ENCODE measurements at places on chromosomes 5 and 9.
A peak's percentile ranks its signal among the peaks of the same experiment; 100 is the strongest.

DNA sequence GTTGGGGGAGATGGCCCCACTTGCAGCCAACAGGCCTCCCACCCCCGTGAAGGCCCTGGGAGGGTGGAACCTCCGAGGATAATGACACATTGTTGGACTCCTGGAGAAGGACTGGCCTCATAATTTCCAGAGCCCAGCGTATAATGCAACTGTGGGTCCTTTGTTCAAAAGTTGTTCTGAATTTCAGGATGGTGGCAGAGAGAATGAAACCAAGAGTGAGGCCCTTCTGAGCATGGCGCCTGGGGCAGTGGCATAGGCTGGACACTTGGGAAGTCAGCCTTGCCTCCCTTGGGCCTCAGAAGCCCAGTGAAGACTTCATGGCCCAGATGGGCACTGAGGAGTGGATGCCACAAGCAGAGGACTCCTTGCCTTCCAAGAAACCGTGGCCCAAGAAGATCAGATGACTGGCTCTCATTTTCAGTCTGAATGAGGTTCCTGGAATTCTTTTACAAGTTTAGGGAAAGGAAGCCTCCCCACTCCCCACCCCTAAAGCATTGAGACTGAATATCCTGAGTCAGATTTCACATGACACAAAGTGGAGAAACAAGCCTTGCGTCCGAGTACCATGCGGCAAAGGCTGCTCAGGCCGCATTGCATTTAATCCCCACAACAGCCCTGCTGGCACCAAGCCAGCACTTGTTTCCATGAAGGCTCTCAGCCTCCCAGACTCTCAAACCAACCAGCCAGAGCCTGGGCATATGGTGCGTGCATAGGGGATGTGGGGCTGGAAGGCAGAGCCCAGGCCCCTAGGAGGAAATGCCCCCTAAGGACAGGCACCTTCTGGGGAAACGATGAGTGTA, 96.7 kb upstream of the SMIM23 start:
- DNase-seq: no peak

DNA sequence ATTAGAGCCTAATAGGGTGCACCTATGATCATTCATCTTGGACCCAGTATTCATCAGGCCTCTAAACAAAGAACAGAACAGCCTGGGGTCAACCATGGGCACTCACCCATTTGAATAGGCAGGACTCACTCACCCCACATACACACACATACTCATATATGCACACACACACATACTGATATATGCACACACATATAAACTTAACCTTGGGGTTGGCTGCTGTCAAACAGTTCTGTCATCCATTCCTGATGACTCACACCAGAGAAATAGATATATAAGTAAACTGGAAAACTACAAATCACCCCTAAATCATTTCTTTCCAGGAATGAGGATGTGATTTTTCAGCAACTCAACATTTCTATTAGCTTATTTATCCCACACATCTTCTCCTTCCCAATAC, 51.3 kb downstream of the ARL15 start:
- DNase-seq: no peak

DNA sequence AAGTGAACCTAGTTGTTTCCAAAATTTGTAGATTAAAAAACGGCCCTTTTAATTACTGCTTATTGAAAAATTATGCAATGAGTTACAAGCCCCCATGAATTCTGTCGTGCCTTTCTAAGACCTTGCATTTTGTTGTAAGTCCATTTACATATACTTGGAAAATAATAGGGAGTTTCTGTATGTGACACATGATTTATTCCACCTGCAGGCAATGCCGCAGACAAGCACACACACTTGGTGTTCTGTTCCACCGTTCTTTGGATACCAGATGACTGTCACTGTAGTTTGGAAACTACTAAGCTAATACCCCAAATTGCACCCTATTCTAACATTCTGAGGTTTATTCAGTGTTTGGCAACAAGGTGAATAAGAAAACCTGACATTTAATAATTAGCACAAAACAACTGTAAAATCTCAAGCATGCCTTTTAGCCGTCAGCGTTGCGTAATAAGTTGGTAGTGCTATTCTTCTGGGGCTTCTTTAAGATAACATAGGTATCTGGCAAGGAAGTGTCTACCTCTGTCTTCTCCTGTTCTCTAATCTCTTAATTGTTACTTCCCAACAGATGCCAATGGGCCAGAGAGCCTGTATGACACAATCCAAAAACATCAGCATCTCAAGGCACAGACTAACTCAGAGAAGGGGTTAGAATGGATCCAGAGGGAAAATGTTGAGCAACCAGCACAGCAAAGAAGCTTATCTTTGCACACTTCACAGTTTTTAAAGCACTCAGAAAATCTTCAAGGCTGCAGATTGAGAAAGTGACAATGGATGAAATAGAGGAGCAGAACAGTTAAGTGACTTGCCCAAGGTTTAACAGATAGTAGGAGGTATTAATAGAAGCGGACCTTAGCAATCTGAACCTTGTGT, 48.2 kb upstream of the DPYSL3 start:
- DNase-seq: no peak

DNA sequence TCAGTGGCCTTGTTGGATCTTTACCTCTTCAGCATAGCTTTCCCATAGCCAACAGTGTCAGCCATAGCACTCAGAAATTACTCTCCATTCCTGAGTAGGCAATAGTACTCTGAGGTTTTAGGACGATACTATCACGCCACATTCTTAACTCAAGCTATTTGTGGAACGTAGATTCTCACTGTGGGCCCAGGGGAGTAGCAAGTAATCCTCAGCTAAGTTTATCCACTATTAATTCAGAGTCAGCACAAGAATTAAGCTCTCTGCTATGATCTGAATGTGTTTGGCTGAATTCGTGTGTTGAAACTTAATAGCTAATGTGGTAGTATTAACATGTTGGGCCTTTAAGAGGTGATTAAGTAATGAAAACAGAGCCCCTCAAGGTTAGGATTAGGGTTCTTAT, 858.8 kb upstream of the NUDT12 start:
- no peak for DNase-seq

- no peak for DNase-seq
Measured at GRCh38 chr9:114694719-114695269, 12.8 kb upstream of the TEX48 start.

DNA sequence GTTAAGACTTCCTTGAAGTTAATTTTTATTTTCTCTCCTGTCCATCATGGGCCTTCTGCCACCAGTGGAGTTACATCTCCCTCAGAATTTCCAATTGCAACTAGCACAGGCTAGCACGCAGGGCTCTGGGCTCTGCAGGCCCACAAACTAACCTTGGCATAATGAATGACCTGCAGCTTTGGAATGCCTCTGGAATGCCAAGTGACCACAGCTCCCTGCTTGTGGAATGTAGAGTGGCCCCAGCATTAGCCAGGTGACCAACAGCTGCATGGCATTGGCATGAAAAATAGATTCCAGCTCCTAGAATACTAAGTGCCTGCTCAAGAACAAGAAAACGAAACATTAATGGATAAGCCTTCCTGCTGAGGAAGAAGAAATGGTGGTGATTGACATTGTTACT, 726.1 kb downstream of the BRINP1 start:
- DNase-seq: no peak

DNA sequence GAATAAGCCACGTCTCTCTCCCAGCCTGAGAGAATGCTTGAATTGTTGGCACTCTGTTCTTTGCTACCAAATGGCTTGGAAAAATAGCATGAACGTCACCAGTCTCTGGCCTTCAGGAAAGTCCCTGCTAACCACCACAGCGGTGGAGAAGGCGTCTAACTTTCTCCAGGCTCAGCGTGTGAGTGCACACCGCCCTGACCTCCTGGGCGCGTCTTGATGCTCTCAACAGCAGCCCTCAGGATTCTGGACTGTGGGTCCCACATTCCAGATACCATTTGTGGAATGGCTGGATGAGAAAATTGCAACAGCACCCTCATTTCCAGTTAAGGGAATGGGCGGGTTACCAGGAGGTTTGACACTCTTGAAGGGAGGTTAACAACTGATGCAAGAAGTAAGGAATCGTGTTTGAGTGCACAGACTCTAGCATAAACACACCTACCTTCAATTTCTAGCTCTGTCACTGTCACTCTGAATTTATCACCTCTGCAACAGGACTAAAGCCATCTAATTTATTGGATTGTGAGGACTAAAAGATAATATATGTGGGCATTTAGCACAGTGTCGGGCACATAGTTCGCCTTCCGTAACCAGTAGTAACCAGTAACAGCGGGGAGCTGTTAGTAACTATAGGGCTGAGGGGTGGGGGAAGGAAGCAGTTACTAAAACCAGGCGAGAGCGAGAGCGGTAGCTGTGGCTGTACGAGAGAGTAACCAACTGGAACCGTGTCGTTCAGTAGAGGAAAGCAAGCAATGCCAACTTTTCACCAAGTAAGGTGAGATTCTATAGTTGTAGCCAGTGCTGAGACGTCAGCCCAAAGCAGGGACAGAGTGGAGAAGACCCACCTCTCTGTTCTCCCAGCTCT, 807 bp upstream of the PLGRKT start:
- no peak for DNase-seq

GRCh38 chr5:85670417-85670816, 947.3 kb upstream of the COX7C start:
- DNase-seq: peak; percentile 17

DNA sequence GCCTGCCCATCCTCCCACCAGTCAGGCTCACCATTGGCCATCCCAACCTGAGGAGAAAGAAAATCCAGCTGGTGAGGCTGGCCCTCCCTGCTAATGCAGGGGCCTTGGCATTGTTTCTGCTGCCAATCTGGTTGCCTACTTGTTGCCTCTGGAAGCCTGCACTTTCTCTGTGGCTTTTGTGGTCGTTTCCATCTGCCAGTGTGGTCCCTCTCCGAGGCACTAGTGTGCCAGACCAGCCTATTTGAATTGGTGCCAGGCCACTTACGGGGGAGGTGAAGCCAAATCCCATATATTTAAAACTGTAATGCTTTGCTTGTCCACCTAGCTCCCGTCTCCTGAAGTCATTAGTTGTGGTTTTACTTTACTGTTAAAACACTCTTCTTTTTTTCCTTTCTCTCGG, 213.4 kb upstream of the ADAMTSL1 start:
- DNase-seq: no peak

DNA sequence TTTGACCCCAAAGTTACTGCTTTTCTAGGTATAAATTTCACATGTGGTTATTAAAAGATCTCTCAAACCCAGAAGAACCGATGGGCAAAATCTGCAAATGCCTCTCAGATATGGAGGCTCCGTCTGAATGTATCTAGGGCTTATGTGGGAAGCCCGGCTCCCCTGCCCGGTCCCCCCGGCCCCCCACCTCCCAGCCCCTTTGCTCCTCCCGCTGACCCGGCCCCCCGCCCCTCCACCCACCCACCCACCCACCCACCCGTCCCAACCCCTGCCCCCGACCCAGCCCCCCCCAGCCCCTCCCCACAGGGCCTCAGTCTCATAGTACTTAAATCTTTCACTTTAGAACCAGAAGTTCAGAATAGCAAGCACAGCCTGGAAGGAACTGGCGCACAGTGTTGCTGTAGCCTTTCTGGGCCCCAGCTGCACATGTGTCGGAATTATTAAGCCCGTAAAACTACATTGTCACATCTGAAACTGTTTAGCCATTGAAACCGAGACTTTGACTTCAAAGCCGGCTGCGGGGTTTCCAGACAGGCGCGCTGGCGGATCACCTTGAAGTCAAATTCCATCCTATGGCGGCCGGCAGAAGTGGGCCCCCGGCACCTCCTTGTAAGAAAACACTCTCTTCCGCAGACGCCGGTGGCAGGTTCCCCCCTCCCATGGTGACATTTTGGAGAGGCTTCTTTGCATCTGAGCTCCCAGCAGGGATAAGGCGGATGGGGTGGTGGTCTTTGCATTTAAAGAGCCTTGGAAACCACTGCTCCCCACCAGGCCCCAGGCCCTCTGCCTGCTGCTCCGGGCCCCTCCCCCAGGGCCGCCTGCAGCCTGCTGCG, 12.8 kb downstream of the NKD2 start:
- DNase-seq: no peak

GRCh38 chr5:160565376-160565775, 143.7 kb downstream of the PTTG1 start:
- DNase-seq: no peak

DNA sequence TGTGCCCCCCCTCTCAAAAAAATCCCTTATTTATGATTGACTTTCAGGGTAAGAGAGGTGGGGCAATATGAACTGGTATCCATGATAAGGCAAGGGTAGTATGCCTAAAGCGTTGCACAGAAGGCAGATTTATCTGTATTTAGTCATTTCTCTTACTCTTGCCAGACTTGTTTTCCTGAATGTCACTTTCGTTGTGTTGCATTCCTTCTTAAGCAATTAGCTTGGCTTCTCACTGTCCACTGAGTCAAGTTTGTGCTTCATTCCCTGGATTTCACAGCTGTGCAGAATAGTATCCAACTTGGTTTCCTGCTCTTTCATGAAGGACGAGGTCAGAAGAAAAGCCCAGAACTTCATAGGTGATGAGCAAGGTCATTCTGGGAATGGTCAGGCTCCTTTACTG, 301.5 kb upstream of the ACTBL2 start:
- DNase-seq: no peak

- no peak for DNase-seq
Measured at GRCh38 chr9:36129139-36129538, 7.4 kb upstream of the GLIPR2 start.

- DNase-seq: no peak
Measured at GRCh38 chr9:92663126-92663525, 6.8 kb downstream of the IPPK start.

- DNase-seq: no peak
Measured at GRCh38 chr5:146025114-146025680, 80.2 kb downstream of the PLAC8L1 start.

DNA sequence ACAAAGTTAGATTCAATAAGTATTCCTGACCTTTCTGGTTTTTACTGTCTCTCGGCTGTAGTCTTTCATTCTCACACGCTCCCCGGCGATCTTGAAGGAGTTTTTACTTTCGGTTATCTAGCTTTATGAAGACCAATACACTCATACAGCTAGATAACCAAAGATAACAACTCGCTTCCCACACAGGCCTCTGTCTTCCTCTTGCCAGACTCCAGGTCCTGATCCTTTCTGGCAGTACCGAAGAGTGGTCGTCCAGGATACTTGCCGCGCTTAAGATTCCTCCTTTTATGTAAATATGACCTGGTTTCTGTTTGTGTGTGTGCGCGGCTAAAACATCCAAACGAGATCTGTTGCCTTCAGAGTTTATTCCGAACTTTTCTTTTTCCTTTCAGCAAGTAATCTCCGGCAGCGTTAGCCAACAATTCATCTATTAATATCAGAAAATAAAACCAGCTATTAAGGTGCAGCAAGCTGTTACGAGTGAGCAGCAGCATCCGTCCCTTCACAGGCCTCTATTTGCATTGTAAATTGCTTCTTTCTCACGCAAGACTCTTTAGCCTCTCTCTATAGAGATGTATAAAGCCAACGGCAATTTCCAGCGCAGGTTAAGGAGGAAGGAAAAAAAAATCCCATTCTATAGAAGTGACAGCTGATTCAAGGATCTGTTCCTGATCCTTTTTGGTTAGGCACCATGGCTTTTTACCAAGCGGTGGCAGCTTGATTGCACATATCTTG, 216.1 kb downstream of the MEF2C start:
- DNase-seq: no peak

GRCh38 chr9:105246656-105247173, 2.3 kb downstream of the SLC44A1 start:
- DNase-seq: no peak

DNA sequence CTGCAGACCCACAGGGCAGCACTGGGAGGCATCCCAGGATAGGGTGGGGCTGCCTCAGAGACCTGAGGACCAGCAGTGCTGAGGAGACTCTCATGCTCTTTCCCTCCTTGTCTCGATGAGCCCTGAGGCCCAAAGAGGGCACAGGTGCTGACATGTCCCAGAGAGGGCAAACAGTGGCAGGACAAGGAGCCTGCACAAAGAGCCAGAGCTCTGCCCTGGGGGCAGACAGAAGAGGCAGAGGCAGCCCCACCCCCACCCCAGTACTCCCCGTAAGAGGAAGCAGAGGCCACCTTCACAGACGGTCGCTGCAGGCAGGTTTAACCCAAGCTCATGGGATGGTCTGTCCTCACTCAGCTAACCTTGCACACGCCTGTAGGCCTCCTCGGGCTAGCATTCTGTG, 29.4 kb upstream of the TTLL11 start:
- no peak for DNase-seq

All from HuH-7 (cell line).